Peyer's patch (tissue), 4 donors: ENCODE measurements at places on chromosomes 5 and 9. TPM values are rescaled to one million over a fixed set of nuclear protein-coding genes. Genes with fewer than 3 reads are reported as not detected.

GRCh38 chr5:89729623-89730301 is 679.8 kb downstream of the CETN3 start:
- no peaks in the 10 kb centered on the region for H3K27me3 ChIP-seq
- no peak overlapping the region for H3K4me3 ChIP-seq

Gene DAB2
- total RNA-seq = 62.7 TPM

DNA sequence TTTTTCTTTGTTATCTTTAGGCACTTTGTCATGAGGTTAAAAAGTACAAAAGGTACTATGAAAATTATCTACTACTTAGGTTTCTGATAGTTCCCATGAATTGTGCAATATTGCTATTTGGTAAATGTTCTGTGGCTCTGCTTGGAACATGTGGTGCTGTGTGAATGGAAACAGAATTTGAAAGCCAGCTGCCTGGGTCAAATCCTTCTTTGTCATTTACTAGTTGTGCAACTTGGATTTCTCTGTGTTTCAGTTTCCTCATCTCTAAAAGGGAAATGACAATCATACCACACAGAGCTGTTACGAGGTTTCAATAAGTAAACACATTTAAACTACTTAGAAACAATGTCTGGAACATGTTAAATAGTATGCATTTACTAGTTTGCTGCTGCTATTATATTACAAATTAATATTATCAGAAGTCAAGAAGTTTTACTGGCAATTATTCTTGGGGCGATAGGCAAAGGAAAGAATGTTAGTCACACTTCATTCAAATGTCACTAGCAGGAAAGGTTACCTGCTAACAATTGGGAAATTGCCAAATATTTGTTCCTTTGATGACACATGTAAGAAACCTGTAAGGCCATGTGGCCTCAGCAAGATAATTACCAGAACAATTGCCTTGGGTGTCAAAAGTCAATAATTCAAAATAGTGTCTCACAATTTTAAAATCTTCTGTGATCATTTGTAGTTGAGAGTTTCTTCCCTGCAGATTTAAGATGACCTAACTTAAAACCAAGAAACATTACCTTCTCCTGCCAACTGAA is 184.8 kb downstream of the KIAA0825 start:
- no peak overlapping the region for H3K27ac ChIP-seq
- DNase-seq = no peak
- H3K27me3 ChIP-seq = no peaks in the 10 kb centered on the region
- H3K36me3 ChIP-seq = no peaks in the 10 kb centered on the region
- no peaks in the 10 kb centered on the region for H3K4me1 ChIP-seq

Gene LCN9
- total RNA-seq = not detected

GRCh38 chr9:13481274-13481673 is 201.8 kb upstream of the MPDZ start:
- H3K4me1 ChIP-seq = no peaks in the 10 kb centered on the region
- no peaks in the 10 kb centered on the region for H3K27me3 ChIP-seq
- no peak for DNase-seq
- H3K36me3 ChIP-seq = no peaks in the 10 kb centered on the region
- no peak overlapping the region for H3K27ac ChIP-seq
- H3K4me3 ChIP-seq = no peak overlapping the region
